Retinal pigment epithelial cell (primary cell): ENCODE measurements at places on chromosomes 1 and 21.

- DNase-seq = no peak
Measured at GRCh38 chr1:116256286-116256649, 116.8 kb upstream of the ATP1A1 start.

DNA sequence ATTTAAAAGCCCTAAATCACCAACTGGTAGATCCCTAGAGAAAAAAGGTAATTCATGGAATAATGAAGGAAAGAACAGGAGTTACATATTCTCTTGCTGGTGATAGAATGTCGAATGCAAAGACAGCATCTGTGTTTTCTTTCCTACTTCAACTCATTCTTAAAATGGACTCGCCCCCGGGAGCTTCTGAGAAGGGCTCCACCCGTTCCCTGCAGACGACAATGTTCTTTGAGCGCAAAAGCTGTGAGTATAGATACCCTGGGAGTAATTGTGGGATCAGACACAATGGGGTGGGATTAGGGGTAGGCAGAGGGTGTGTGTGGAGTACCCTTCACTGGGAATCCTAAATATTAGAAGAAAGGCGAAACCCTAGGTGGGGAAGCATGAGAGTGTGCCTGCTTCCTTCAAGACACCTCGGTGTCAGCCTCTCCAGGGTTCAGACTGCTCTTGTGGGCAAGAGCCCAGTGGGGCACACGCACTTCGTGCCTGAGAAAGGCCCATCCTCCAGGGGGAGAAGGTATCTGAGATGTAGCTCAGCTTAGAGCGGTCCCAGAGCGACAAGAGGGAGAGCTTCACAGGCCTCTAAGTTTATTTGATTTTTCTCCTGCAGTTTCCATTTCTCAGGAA is 123.3 kb upstream of the DPYD start:
- no peak for DNase-seq

DNA sequence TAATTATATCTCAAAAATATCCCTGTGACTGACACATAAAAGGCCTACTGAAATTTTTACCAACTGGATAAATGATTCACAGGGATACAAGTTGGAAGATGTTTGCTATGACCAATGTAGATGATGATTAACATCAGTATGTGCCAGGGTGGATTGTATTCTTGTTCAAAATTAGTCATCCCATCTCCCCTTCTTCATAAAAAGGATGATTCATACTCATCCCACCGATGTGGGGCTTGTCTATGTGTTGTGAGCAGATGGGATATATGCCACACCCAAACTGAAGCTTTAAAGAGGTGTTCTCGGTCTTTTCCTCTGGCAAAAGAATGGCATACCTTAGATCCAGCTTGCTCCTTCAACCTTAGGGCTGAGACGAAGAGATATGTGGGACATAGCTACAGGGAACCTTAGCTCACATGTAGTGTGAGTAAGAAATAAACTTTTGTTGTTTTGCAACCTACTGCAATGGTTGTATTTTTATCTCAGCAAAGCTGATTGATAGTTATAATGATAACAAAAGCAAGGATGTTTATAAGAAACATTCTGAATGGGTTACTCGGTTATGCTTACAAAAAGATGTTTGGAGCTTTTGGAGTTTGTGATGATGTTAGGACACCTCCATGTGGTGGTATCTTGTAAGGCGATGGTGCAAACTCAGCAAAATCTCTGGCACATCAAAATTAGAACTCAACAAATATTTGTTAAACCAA is 29.4 kb downstream of the SPATA17 start:
- DNase-seq = no peak

DNA sequence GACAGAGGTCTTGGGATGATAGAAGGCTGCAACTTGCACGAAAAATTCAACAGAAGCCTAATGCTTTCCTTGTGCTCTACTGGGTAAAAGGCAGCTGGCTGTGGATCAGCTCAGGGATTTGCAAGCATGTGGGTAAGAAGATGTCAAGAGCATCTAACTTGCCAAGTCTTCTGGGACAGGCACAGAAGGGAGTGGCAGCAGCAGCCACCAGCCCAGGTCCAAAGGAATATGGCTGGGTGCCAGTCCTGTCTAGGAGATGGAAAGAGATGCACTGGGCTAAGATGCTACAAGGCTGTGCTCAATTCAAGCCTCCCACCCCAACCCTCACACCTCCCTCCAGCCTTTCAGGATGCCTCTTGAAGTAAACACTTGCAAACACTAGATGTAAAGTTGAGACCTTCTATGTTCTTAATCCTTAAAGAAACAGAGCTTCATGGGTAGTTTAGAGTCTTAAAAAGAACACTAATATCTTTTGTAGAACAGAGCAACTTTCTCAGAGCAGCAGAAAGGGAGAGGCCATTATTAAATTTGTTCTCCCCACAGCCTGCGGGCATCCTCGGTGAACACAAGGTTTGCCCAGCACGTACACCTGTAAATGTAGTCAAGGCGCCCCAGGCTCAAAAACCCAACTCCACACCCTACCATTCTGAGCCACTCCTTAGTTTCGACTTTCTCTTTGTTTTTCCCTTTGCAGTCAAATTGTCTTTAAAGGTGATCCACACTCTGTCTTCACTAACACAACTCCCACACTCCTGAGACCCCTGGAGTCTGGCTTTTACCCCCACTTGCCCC is 64.6 kb upstream of the BCAR3 start:
- DNase-seq = no peak

DNA sequence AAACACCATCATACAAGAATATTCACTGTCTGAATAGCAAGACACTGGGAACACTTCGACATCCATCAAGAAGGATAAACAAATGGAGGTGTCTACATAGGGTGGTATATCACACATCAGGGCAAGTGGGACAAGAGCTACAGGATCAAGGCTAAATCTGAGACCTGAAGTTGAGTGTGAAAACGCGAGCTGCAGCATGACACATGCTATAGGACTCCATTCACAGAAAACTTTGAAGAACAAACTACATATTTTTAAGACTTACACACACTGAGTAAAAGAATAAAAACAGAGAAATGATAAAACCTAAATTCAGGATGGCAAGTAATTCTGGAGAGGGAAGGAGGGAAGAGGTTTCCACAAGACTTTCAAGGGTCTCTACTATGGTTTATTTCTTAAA is 2.1 kb downstream of the TTC39A start:
- DNase-seq = no peak
